Brain pericyte (primary cell): ENCODE measurements at places on chromosomes 2 and 18.

DNA sequence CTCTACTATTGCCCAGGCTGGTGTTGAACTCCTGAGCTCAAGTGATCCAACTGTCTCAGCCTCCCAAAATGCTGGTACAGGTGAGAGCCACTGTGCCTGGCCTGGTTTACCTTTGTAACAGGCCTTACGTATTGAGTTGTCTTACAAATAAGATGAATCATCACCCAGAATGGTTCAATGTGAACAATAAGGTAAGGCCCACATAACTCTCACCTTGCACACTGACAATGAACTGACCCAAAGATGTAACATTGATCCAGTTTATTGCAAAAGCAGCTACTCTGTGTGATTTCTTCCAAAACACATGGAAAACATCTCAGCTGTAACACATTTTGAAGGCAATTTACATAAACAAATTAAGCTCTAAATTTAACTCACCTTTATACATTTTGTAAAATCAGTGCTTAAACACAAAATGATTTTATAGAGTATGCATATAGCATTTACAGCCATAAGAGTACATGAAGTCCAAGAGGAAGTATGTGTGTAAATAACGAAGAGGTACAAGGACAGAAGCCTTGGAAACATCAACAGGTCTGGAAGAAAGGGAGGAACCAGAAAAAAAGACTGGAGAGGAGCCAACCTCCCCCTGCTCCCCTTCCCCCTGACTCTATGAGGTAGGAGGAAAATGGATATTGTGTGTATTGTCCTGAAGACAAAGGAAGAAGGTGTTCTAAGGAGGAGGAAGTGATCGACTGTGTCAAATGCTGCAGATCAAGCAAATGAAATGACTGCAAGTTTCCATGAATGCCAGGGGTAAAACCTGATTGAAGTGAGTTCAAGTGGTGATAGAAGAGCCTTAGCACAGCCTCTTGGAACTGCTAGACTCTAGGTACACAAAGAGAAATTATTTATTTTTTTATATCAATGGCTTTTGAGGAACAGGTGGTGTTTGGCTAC is 5.6 kb upstream of the WDFY1 start:
- DNase-seq: no peak

DNA sequence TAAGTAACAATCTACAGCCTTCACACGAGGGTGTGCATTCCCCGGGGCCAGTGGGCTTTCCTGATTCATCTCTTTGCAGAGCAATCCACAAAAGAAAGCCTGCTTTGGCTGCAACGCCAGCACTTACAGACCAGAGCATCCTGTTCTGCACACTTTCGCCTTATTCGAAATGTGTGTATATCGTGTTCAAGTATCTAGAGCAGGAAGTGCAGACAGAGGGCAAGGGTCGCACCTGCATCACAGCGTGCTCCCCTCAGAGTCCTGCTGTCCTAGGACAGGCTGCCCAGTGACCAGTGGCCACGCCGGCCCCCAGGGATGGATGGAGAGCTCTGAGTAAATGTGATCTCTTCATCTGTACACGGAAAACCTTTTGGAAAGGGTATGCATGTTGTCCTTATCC is 264.3 kb downstream of the ZNF516 start:
- DNase-seq: no peak

- no peak for DNase-seq
These were observed 3.1 kb downstream of the RPRD1A start for GRCh38 chr18:36064027-36064808.

- DNase-seq: no peak
These were observed 61.0 kb upstream of the TAF1B start for GRCh38 chr2:9782197-9782719.

- no peak for DNase-seq
These were observed 100.7 kb upstream of the ZFP36L2 start for GRCh38 chr2:43327119-43327518.

DNA sequence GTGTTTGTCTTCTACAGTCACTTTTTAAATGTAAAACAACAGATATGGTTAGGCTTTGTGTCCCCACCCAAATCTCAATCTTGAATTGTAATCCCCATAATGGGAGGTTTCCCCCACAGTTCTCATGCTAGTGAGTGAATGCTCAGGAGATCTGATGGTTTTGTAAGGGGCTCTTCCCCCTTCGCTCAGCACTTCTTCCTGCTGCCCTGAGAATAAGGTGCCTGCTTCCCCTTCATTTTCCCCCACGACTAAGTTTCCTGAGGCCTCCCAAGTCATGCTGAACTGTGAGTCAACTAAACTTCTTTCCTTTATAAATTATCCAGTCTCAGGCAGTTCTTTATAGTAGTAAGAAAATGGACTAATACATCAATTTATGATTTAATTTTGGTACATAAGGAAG is 118.0 kb upstream of the SNTG2 start:
- no peak for DNase-seq

- DNase-seq: no peak
These were observed 17.7 kb downstream of the SERPINB12 start for GRCh38 chr18:63559567-63560491.

GRCh38 chr18:37566479-37567060 is 972 bp upstream of the CELF4 start:
- DNase-seq: no peak

GRCh38 chr2:25265802-25266201 is 75.9 kb downstream of the DNMT3A start:
- DNase-seq: no peak

DNA sequence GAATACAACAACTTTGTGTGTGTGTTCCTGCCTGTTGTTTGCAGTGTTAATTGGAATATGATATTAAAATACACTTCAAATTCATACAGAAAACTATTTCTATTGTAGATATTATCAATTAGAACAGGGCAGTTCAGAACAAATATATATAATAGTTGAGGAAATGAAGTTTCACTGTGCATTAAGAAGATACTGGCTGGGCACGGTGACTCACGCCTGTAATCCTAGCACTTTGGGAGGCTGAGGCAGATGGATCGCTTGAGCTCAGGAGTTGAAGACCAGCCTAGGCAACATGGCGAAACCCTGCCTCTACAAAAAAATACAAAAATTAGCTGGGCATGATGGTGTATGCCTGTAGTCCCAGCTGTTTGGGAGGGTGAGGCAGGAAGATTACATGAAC is 79.3 kb downstream of the ASAP2 start:
- no peak for DNase-seq

DNA sequence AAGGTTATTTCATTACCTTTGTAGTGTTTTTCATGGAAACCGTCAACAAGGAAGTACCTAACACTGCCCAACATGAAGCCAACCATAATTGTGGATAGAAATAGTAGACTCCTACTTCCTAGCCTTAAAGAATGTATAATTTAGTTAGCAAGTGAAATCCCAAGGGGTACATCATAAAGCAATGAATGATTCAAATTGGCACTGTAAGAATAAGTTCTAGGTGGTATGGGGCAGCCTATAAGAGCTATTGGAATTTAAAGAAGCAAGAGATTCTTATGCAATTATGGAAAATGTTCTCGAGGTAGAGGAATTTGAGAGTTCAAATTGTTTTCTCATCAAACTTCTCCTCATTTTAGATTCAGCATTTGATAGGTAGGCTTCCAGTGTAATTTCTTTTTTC is 157.9 kb downstream of the FMNL2 start:
- DNase-seq: no peak

- DNase-seq: no peak
These were observed 33.3 kb upstream of the CREG2 start for GRCh38 chr2:101420623-101421022.

DNA sequence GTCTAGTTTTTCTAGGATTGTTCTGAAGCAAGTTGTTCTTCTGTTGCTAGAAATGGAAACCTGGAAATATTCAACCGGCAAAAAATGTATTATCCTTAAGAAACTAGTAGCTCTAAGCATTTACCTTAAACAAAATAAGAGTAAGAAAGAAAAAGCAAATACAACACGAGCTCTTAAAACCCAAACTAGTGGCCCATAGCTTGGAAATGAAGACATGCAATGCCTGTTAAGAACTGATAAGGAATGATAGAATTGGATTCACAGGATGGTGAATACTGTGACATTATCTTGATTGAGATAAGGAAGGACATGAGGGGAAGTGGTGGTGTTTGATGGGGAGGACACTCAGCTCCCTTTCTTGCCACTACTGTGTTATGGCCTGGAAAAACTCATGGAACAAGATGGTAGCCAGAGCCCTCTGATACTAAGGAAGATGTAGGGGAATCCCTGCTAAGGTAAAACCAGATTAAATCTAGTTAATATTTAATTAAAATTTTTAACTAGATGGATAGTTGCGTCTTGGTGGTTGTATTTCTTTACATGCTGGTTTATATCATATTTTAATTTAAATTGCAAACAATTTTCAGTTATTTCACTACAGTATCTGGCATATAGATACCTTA is 193.8 kb downstream of the LPIN1 start:
- no peak for DNase-seq

DNA sequence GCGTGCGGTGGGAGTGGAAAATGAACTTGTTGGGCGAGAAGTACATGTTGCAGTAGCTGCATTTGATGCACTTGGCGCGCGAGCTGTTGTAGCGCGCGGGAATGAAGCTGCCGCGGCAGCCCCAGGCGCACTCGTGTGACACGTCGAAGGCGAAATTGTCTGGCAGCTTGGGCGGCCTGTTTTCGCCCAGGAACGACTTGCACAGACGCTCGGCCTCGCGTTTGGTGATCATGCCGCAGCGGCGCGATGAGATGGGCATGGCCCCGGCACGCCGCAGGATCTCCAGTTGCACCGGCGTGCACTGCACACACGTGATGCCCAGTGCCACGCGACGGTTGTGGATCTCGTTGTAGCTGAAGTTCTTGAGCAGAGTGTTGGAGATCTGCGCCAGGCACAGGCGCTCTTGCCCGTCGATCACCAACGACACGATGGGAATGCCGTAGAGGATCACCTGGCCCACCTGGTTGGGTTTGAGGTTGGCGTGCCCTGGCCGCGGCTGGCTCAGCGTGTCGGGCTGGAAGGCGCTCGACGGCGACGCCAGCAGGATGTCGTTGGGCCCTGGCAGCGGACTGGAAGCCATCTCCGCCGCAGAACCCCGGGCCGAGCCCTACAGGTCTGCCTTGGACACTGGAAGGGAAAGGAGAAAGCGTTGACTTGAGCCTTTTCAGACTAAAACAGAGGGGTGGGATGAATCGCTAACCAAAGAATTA is 2.7 kb downstream of the SKOR2 start:
- DNase-seq: no peak

GRCh38 chr2:128625421-128625820 is 306.8 kb upstream of the HS6ST1 start:
- no peak for DNase-seq

DNA sequence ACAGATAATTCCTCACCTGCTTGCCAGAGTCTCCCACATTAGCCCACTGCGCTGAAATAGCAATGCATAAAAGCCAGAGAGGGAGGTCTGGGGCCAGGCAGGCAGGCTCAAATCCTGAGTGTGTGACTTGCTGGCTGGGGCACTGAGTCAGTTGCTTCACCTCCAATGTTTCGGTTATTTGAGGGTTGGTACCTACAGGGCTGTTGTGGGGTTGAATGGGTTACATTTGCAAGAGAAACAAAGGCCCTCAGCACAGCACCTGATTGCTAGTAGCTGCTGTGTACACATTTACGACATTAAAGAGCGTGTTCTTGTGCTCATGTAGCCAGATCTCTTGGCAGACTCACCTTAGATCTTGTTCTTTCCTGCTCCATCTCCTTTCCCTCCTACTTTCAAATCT is 34.1 kb upstream of the FAM110C start:
- no peak for DNase-seq

DNA sequence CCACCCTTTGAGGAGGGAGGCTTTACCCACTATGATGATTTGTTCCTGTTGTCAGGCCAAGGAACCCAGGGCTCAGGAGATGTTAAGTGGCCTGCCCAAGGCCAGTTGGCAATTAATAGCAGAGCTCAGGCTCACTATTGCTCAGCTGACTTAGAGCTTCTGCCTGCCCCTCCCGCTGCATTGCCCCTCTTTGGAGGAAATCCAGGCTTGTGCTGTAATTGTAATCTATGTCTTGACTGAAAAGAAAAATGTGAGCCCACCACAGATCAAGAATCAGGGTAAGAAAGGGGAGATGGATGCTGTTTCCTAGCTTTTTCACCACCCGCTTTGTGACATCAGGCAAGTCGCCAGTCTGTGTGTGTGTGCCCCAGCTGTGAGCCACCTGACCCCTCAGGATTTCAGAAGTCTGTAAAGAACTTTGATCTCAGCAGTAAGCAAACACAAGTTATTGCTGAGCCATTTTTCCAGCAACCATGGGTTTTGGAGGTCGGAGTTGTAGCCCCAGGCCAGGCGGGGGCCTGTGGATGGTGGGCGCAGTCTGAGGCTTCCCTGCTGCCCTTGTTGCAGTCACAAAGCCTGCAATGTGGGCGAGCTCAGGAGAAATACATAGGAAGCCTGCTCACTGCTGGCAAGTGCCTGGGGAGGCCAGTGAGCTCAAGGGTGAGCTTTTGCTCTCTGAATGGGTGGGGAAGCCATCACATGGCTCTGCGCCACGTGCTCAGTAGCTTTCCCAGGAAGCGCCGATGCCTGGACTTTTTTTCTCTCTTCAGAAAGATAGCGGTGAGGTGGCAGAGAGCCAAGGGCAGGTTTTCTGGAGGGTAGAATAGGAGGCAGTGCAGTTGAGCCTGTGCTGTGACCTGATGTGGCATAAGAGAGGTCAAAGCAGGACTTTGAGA is 6.1 kb downstream of the CABLES1 start:
- peak; percentile 40 for DNase-seq

DNA sequence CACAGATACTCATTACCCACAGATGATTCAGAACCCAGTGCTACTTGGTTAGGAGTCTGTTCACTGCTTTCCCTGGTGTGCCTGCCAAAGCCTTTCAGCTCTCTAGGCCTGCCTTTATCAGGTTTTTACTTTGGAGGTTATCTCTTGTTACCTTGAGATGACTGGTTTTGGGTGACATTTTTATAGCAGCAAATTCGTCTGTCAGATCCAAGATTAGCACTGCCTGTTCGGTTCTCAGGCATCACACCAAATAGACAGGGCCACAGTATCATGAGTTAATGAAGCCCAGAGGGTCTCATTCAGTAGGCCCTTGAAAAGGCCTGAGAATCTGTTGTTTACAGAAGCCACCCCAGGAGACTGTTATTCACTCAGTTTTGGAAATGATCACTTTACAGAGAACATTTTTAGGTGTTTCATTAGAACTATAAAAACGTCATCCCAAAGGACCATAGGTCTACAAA is 121.2 kb downstream of the OSBPL6 start:
- no peak for DNase-seq

DNA sequence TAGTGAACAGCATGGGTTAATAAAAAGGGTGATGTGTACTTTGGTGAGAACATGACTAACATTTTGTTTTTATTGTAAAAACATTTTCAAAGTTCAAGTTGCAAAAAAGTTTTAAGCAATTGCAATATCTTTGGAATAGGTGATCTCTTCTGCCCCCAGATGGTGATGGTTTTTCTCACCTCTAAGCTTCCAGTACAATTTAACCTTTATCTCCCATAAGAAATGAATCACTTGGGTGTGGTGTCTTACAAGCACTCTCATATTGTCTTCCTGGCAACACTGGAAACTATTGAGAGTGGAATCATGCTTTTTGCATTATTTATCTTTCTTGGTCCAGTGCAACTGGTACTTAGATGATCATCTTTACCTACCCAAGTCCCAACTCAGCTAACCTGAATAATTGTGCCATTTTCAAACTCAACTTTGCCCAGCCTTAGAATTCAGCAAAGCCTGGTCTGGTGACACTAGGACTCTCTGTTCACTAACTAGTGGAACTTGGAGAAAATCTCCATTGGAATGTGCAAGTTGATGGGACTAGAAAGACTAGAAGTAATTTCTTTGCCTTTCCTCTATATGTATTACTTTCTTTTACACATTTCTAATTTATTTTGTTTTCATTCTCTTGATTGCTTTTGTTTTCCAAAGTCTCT is 964.7 kb upstream of the ZEB2 start:
- DNase-seq: no peak

GRCh38 chr2:222798528-222798927 is 62.3 kb upstream of the ACSL3 start:
- no peak for DNase-seq
